ENCODE measurements at places on chromosomes 13 and 19.

GRCh38 chr13:113855012-113855921, 8.6 kb downstream of the GAS6 start:
- no peak for DNase-seq

DNA sequence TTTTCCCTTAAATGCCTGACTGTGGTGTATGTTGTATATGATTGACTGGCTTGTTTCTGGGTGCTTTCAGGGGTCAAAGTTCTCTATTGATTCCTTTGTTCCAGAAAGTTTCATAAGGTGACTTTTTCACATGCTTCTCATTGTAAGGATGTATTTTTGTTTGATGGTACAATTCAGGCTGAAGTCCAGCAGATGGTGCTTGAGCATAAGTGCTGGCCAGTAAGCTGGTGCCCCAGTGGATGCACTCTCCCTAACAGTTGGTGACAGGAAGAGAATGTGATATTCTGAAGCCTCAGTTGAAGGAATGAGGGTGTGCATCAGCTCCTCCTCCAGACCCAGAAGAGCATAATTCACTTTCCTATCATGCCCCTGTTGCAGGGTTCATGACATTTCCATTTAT, 1941.6 kb upstream of the PRR20A start:
- no peak for DNase-seq

GRCh38 chr19:46254776-46255175, 25.2 kb downstream of the IGFL1 start:
- DNase-seq: no peak

GRCh38 chr19:53157626-53158025, 1.2 kb downstream of the ZNF347 start:
- DNase-seq: no peak

DNA sequence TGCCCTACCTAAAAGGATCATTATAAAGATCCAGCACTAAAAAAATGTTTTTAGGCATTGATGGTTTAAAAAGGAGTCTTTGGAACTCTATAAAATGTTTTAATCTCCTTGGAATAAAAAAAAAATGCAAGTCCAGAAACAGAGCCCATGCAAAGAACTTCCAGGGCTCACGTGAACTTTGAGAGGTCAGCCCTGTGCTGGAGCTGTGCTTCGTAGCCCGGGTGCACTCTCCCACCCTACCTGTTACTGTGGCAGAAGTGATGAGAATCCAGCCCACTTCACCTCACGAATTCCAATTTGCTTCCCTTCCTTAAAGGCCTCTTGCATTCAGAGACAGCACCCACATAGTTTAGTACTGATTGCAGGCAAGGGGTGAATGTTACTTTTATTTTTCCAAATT, 267.7 kb downstream of the SHISA2 start:
- no peak for DNase-seq

DNA sequence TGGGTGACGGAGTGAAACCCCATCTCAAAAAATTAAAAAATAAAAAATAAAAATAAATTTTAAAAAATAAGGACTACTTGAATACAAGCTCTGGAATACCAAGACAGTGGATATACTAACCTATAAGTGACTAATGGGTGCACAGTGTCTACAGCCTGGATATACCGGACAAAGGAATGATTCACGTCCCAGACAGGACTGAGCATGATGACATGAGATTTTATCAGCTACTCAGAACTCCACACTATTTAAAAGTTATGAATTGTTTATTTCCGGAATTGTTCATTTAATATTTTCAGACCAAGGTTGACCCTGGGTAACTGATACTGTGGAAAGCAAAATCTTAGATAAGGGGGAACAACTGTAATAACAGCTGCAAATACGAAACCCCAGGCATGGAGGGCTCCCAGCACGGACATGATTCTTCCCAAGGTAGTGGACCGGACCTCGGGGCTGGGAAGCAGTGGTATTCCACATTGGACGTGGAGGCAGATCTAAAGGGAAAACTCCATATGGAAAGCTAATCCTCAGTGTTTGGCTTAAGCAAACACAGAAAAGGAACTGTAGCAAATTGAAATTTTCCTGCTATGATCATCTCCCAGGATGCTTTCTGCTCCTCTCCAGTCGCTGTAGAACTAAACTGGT, 102.6 kb upstream of the TSHZ3 start:
- no peak for DNase-seq

DNA sequence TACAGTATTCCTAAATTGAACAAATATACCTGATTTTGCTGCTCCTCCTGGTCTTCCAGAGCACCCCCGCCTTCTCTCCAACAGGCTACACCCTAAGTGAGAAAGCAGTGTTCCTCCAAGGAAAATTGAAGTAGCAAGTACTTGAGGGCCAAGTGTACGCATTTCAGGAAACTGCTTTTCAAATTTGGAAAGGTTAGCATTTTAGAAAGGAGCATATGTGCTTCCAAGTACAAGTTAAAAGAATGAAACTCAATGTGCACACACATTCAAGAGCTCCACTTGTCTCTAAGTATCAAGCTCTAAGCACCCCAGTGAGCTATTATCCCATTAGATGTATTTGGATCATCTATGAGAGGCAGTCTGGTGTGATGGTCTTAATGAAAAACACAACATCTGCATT, 25.8 kb downstream of the LHFPL6 start:
- DNase-seq: no peak

DNA sequence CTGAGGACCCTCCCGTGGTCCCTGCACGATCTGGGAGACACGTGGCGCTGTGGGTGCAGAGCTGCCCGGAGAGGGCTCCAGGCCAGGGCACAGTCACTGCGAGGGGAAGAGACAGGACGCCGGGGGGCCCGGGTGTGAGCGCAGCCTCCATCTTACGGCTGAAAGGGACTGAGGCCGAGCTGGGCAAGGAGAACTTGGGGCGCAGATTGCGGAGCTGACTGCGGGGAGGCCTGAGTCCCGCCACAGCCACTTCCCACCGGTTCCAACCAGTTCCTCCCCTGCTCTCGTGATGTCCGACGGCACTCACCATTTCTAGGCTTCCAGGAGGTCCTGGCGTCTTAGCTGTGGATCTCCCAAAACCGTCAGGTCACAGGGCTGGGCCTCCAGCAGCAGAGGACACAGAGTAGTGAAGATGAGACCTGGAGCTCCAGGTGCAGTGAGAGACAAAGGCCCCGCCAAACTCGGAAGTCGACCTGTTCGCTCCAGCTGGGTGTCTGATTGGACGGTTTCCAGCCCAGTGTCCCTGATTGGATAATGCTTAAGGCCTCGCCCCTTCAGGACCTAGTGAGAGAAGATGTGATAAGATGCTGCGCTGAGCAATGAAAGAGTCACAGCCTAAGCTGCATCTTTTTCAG, 4.8 kb upstream of the ZNF253 start:
- DNase-seq: no peak

Measured in NCI-H1092 (cell line).